Suprapubic skin (tissue), 4 donors: ENCODE measurements at places on chromosomes 11 and 22. TPM values are rescaled to one million over a fixed set of nuclear protein-coding genes. Genes with fewer than 3 reads are reported as not detected.

Gene HBG2
- total RNA-seq: not detected

- peak; percentile 34 for DNase-seq
These were observed 42.9 kb upstream of the SHISAL1 start for GRCh38 chr22:44355716-44356070.

GRCh38 chr22:30077279-30077880 is 2.9 kb upstream of the HORMAD2 start:
- DNase-seq: no peak

Gene MYEOV
- 25.6 TPM for total RNA-seq

- no peak for DNase-seq
These were observed 17.1 kb downstream of the WNT7B start for GRCh38 chr22:45959719-45960476.

Gene TRIM6
- 4.8 TPM for total RNA-seq

DNA sequence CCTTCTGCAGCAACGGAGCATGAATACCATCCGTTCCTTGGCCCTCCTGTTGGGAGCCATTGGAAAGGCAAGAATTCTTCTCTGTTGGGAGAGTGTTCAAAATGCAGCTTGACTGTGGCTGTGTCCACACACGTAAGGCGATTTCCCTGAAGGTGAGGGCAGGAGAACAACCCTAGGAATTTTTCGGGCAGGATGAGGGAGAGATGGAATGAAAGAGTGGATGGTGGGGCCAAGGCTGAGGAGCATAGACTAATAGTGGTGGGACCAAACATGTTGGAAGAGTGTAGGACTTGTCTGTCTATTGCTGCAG is 924.9 kb downstream of the TBC1D22A start:
- DNase-seq: no peak

GRCh38 chr22:31262312-31263133 is 29.8 kb downstream of the PIK3IP1 start:
- DNase-seq: no peak
